Progenitor cell of endocrine pancreas (in vitro differentiated cells): ENCODE measurements at places on chromosomes 5 and 9. TPM values are rescaled to one million over a fixed set of nuclear protein-coding genes. Genes with fewer than 3 reads are reported as not detected.

SLC46A2 gene
- not detected in 2 replicates for total RNA-seq

INSL4 gene
- total RNA-seq = not detected in 2 replicates

OR1J2 gene
- not detected in 2 replicates for total RNA-seq

NIPBL gene
- 85.6 and 88.0 TPM in 2 replicates for total RNA-seq

CAPSL gene
- 0.93 and 1.1 TPM in 2 replicates for total RNA-seq

TPRN gene
- total RNA-seq = 18.8 and 20.7 TPM in 2 replicates

NUTM2F gene
- total RNA-seq = 0.16 TPM in 1 of 2 replicates, not detected in the other

QRFP gene
- total RNA-seq = not detected in 2 replicates

SIMC1 gene
- 33.0 and 35.7 TPM in 2 replicates for total RNA-seq

AQP3 gene
- total RNA-seq = 6.3 and 6.9 TPM in 2 replicates

CCL21 gene
- not detected in 2 replicates for total RNA-seq

TXNDC8 gene
- not detected in 2 replicates for total RNA-seq

IFNA21 gene
- not detected in 2 replicates for total RNA-seq

SETD9 gene
- 15.1 and 17.7 TPM in 2 replicates for total RNA-seq

IFNB1 gene
- total RNA-seq = not detected in 2 replicates

MEIKIN gene
- total RNA-seq = not detected in 2 replicates

TRIP13 gene
- total RNA-seq = 11.9 and 13.5 TPM in 2 replicates

EGR1 gene
- total RNA-seq = 49.5 and 56.2 TPM in 2 replicates

NAIP gene
- total RNA-seq = 39.4 and 46.3 TPM in 2 replicates

AJM1 gene
- total RNA-seq = 5.1 and 5.8 TPM in 2 replicates

ZBTB34 gene
- total RNA-seq = 21.5 TPM in 2 replicates

TAL2 gene
- 0.82 and 2.2 TPM in 2 replicates for total RNA-seq
